M059J (cell line): ENCODE measurements at places on chromosomes 13 and 19. TPM values are rescaled to one million over a fixed set of nuclear protein-coding genes. Genes with fewer than 3 reads are reported as not detected.

Gene LRG1
- 0.64 TPM in 1 of 2 replicates, not detected in the other for total RNA-seq

Gene ACER1
- not detected in 2 replicates for total RNA-seq

Gene TNFRSF19
- total RNA-seq = 54.8 and 55.5 TPM in 2 replicates

Gene ZNF726
- total RNA-seq = 8.2 and 12.1 TPM in 2 replicates

Gene DCLK1
- total RNA-seq = 1.2 and 2.0 TPM in 2 replicates

Gene CGB5
- total RNA-seq = 7.3 and 8.1 TPM in 2 replicates

Gene ZNF440
- total RNA-seq = 4.6 and 6.8 TPM in 2 replicates

Gene GFY
- total RNA-seq = not detected in 2 replicates

Gene LINGO3
- total RNA-seq = not detected in 2 replicates

Gene ZNF132
- 4.8 and 4.9 TPM in 2 replicates for total RNA-seq

Gene COPE
- 334 and 499 TPM in 2 replicates for total RNA-seq

Gene ZNF470
- total RNA-seq = 1.5 and 2.5 TPM in 2 replicates

Gene KIR3DL2
- not detected in 2 replicates for total RNA-seq

Gene ICAM4
- not detected in 2 replicates for total RNA-seq

Gene GNG8
- total RNA-seq = not detected in 2 replicates

Gene ZSCAN1
- total RNA-seq = 1.2 TPM in 1 of 2 replicates, not detected in the other

Gene USF2
- total RNA-seq = 38.6 and 66.5 TPM in 2 replicates

Gene FUT6
- not detected in 2 replicates for total RNA-seq

Gene GPC6
- total RNA-seq = 0.37 and 0.71 TPM in 2 replicates

Gene GPR42
- total RNA-seq = not detected in 2 replicates

Gene SCAF1
- 9.9 and 26.5 TPM in 2 replicates for total RNA-seq

Gene CEACAM7
- not detected in 2 replicates for total RNA-seq

Gene ZNF677
- 6.4 and 7.7 TPM in 2 replicates for total RNA-seq

Gene ZNF616
- total RNA-seq = 8.0 and 8.9 TPM in 2 replicates

Gene UFM1
- total RNA-seq = 56.9 and 69.2 TPM in 2 replicates

Gene PDX1
- total RNA-seq = not detected in 2 replicates

Gene ZNF223
- 4.4 and 8.6 TPM in 2 replicates for total RNA-seq

Gene MTUS2
- 0.02 and 0.59 TPM in 2 replicates for total RNA-seq

Gene ZNF66
- total RNA-seq = 0.69 and 1.6 TPM in 2 replicates

Gene MYBPC2
- not detected in 2 replicates for total RNA-seq

Gene SLC1A5
- 89.0 and 173 TPM in 2 replicates for total RNA-seq

Gene CGB8
- total RNA-seq = 15.7 and 21.3 TPM in 2 replicates

Gene FBN3
- not detected in 2 replicates for total RNA-seq

Gene SBSN
- total RNA-seq = 0.25 and 0.49 TPM in 2 replicates

Gene SULT2B1
- total RNA-seq = not detected in 2 replicates

Gene PSPN
- 1.2 and 1.3 TPM in 2 replicates for total RNA-seq

Gene ZNF729
- not detected in 2 replicates for total RNA-seq

Gene ZNF226
- total RNA-seq = 9.7 and 20.7 TPM in 2 replicates
